ENCODE measurements at places on chromosomes 7 and 10. TPM values are rescaled to one million over a fixed set of nuclear protein-coding genes. Genes with fewer than 3 reads are reported as not detected.

TAF6 gene
- 31.7 TPM for total RNA-seq

HTRA1 gene
- total RNA-seq = 80.3 TPM

PHYHIPL gene
- 0.25 TPM for total RNA-seq

TMEM139 gene
- 5.9 TPM for total RNA-seq

- DNase-seq = no peak
Measured at GRCh38 chr7:153103202-153103601, 343.6 kb downstream of the ACTR3B start.

- no peak for DNase-seq
Measured at GRCh38 chr7:95660023-95660434, 63.7 kb upstream of the PDK4 start.

DNA sequence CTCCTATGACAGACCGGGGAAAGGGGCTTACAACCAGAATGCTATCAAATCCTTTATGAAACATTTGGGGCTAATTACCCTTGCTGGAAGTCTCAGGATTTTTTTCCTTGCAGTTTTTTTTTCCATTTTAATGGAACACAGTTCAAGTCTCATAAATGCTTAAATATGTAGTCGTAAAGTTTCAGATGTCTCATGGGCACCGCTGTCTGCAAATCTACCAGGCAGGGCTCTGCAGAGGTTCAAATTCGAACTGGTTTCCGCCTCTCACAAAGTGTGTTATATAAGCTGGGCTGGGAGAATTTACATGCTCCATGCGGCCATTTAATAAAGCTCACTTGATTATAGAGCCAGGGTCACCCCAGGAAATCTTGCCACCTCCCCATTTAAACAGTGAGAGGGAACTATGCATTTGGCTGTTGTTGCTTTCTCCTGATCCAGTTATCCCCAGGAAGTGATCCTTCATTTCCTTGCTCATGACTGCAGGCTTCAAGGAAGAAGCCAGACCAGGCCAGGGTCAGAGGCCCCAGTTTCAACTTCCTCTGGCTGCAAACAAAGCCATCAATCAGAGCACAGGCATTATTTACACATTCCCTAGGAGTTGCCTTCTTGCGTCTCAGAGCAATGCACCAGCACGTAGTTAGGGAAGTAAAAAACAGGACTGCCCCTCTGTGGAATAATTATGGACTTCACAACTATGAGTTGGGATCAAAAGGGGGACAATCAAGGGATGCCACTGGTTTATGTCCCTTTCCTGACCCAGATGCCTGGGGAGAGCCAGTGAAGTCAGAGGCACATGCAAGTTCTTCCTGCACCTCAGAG is 358.8 kb downstream of the PRPF18 start:
- no peak for DNase-seq

DNA sequence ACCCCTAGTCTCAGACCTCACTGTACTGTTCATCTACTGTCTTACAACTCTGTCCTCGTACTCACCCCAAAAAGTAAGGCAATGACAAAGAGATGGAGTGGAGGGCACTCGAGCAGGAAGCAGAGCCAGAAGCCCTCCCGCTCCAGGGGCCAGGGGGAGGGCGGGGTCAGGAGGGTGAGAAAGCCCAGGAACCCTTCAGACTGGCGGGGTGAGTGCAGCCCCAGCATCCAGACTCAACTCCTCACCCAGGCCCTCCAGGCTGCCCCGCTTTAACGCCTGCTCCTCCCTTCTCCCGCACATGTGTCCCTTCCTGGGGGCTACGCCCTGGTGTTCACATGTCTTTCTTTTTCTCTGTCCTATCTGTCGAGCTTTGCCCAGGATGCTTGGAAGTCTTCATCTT is 66.1 kb downstream of the CALML3 start:
- DNase-seq = no peak

DNA sequence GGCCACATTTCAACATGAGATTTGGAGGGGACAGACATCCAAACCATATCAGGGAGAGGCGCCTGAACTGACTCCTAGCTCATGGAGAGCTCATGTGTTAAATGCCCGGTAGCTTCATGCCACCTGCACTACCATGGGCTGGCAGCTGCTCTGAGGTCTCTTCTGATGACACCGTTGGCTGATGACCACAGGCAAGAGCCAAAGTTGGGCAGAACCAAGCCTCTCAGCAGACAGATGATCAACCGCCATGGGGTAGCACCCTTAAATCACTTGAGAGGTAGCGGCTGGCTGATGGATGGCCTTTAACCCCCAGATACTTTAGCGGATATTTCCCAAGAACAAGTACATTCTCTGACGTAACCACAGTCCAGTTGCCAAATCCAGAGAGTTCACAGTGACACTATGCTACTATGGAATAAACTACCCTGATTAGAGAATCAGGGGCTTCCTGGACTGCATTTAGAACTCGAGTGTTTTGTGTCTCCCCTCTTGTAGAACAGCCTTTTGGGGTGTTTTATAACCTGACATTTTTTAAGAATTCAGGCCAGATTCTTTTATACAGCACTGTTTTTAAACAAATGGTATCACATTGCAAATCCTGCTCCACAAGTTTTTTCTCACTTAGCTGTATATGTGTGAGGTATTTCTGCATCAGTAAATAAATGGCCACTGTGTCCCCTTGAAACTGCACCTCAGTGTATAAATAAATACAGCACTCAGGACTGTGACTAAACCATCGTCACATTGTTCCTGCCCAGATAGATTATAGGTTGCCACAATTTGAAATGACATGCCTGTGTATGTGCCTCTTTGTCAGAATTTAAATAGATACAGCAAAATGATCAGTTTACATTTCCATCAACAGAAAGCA is 30.8 kb upstream of the DRGX start:
- DNase-seq = no peak

GRCh38 chr7:40213856-40214255 is 79.1 kb downstream of the SUGCT start:
- no peak for DNase-seq

Measured in suprapubic skin (tissue), 4 donors.